Stimulated activated CD8-positive, alpha-beta memory T cell treated with anti-CD3 and anti-CD28 coated beads, Interleukin-7, amount 100 ng/mL, for 1 hour (primary cell): ENCODE measurements at places on chromosomes 12 and 14.

DNA sequence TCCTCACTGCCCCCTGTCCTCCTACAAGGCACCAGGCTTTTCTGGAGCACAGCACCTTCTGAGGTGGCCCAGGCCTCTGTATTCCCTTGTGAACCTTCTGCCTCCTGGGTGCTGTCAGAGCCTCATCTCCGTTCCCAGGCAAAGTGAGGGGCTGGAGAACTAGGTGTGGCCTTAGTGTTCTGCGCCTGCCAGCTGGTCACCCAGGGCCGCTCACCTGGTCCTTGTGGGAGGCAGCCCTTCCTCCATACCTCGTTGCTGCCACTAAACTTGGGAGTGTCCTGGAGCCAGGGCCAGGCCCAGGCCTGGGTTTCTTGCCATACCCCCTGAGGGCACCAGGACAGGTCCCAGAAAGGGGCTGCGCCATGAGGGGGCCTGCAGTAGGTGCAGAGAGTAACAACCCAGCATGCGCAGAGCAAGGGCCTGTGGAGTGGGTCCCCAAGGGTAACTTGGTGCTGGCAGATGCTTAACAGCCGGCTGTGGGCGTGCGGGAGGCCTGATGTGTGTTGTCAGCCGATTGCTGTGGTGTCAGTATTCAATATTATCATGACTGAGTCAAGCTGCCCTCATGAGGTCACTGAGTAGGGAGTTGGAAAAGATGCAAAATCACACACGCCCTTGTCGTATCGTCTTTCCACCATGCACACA lies 17.1 kb downstream of the OTUB2 start:
- no peak for DNase-seq

DNA sequence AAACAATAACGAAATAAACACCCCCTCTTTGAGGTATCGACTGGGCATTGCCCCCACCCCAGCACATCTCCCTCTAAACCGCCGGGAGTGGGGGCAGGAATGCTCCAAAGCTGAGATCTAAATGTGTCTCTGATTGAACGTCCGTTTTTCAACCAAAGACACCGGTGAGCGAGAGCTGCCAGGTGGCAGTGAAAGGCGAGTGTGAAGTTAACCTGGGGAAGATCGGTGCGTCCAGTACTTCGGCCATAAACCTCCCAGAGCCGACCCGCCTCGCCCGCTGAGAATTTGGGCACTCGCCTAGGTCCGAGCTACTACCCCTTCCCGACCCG lies 625 bp downstream of the ANGEL1 start:
- DNase-seq = no peak

GRCh38 chr14:75359098-75359497 lies 68.7 kb upstream of the JDP2 start:
- no peak for DNase-seq

- DNase-seq = no peak
Measured at GRCh38 chr12:96134200-96134599, 60.0 kb upstream of the ELK3 start.

- no peak for DNase-seq
Measured at GRCh38 chr12:50772470-50772869, 8.6 kb downstream of the ATF1 start.

- no peak for DNase-seq
Measured at GRCh38 chr12:112294793-112295192, 87.4 kb downstream of the HECTD4 start.

DNA sequence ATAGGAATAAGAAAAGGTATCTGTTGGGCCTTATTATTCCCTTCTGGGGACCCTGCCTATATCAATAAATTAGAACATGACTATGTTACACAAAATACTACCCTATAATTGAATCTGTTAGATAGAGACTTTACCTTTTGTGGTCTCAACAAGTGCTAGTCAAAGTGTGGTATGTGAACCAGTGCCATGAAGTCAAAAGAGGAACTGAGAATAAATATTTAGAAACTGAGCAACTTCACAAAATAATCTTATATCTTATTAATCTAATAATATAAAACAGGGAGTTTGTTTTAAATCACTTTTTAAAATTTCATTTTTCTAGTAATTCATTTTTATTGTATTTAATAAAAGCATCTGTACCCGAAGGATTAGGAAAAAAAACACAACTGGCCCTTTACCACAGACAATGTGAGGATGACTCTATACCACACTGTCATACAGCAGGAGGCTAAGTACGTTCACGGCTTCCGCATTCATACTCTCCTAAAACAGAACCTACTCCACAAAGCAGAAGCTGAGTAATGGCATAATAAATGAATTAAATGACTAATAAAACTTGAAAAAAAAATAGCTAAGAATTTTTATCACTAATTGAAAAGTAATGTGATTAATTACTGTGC lies 42.1 kb downstream of the SEC23A start:
- no peak for DNase-seq

DNA sequence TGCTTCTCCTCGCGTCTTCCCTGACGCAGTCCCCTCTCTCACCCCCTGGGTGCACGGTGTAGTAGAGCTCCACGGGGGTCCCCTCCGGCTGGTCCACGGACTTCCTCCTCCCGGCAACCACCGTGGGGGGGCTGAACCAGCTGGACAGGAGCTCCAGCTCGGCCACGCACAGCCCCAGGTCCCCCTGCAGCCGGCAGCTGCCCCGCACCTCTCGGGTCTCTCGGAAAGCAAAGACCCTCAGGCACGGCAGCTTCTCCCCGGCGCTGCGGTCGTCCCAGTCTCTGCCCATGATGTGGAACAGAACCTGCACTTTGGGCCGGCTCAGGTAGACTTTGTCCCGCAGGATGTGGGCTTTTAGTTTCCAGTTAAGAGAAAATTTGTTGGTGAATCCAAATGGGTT lies 203.8 kb downstream of the TMEM132D start:
- no peak for DNase-seq

DNA sequence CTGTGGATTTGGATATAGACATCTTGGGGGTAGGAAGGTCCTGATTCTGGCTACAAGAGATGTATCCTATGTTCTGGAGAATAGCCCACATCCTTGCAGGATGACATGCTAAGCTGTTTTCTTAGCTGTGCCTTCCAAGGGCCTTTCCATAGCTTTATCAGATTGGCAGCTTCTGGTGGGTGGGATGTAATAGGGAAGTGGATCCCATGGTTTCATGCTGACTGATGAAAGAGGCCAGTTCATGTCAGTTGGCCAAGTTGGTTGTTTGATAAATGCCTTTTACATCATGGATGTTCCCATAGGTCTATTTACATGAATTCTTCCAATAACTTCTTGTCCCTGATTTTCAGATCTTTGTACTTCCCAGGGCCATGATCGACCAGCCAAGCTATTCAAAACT lies 169.1 kb upstream of the RMST start:
- no peak for DNase-seq
